Stimulated activated memory B cell treated with anti-CD40 and anti-IgM and Interleukin-4, amounts not matched to agents 10 μg/mL and 1 μg/mL and 100 μg/mL, for 72 hours (primary cell): ENCODE measurements at places on chromosomes 7 and 10.

DNA sequence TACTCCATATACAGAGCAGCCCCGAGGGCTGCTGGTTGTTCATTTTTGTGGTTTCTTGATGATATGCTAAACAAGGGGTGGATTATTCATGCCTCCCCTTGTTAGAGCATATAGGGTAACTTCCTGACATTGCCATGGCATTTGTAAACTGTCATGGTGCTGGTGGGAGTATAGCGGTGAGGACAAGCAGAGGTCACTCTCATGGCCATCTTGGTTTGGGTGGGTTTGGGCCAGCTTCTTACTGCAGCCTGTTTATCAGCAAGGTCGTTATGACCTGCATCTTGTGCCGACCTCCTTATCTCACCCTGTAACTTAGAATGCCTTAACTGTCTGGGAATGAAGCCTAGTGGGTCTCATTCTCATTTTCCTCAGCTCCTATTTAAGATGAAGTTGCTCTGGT lies 31.3 kb downstream of the GNAT3 start:
- ATAC-seq: no peak

GRCh38 chr10:109022417-109023049 lies 900.8 kb downstream of the XPNPEP1 start:
- no peak for ATAC-seq

- no peak for ATAC-seq
Measured at GRCh38 chr7:153432063-153432462, 620.1 kb upstream of the DPP6 start.

DNA sequence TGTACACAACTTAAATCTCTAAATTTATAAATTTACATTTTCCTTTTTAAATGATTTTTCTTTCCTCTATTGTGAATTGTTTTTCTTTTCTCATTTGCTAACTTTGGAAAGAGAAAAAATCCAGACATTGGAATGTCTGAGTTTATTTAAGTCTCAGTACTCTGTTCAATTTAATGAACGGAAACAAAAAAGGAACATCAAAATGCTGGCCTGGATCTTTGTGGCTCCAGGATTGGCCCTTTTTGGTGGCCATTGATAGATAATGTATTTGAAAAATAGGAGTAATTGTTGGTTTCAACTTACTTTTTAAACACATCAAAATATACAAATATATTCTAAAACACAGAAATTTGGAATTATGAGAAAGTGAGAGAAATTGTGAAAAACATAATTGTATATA lies 336.0 kb downstream of the SUGCT start:
- no peak for ATAC-seq
